ENCODE measurements at places on chromosomes 12 and 14.

DNA sequence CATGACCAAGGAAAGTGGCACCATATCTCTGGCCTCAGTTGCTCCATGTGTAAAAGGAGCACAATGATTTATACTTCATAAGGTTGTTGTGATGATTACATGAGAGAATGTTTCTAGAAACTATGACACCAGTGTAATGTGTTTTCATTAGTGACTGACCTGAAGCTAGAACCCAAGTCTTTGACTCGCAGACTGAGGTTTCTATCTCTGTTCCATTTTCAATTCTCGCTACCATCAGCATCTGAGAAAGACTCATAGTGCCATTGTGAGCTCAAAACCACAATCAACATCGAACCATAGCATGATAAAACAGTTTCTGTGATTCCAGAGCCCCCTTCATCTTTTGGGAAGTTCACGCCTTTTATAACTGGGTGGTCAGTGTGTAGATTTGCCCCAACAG, 53.8 kb downstream of the STAB2 start:
- peaks cover 3% of the 10 kb centered on the region for H3K27me3 ChIP-seq
- H3K36me3 ChIP-seq, result no peaks in the 10 kb centered on the region
- H3K4me1 ChIP-seq, result no peaks in the 10 kb centered on the region
- no peak overlapping the region for H3K4me3 ChIP-seq

GRCh38 chr14:54625112-54625511, 58.2 kb downstream of the SAMD4A start:
- no peak overlapping the region for H3K4me3 ChIP-seq
- no peak overlapping the region for H3K27ac ChIP-seq
- DNase-seq, result no peak
- H3K27me3 ChIP-seq, result no peaks in the 10 kb centered on the region

GRCh38 chr14:63191211-63191610, 13.0 kb upstream of the RHOJ start:
- DNase-seq, result no peak
- no peaks in the 10 kb centered on the region for H3K36me3 ChIP-seq
- peaks cover 3% of the 10 kb centered on the region for H3K4me1 ChIP-seq
- no peak overlapping the region for H3K4me3 ChIP-seq
- no peak overlapping the region for H3K27ac ChIP-seq
- peaks cover 7% of the 10 kb centered on the region for H3K27me3 ChIP-seq

GRCh38 chr12:83389237-83389996, 702.7 kb downstream of the TMTC2 start:
- no peak overlapping the region for H3K4me3 ChIP-seq
- H3K27ac ChIP-seq, result no peak overlapping the region
- H3K36me3 ChIP-seq, result no peaks in the 10 kb centered on the region
- H3K4me1 ChIP-seq, result no peaks in the 10 kb centered on the region
- no peaks in the 10 kb centered on the region for H3K27me3 ChIP-seq

- DNase-seq, result no peak
- H3K27ac ChIP-seq, result no peak overlapping the region
- H3K4me1 ChIP-seq, result no peaks in the 10 kb centered on the region
- no peaks in the 10 kb centered on the region for H3K27me3 ChIP-seq
- no peak overlapping the region for H3K4me3 ChIP-seq
These were observed 225.4 kb downstream of the GALC start for GRCh38 chr14:87767567-87767901.

GRCh38 chr12:5809586-5809985, 135.5 kb downstream of the ANO2 start:
- H3K36me3 ChIP-seq, result no peaks in the 10 kb centered on the region
- H3K27ac ChIP-seq, result no peak overlapping the region
- peaks cover 7% of the 10 kb centered on the region for H3K27me3 ChIP-seq
- DNase-seq, result no peak
- no peak overlapping the region for H3K4me3 ChIP-seq
- no peaks in the 10 kb centered on the region for H3K4me1 ChIP-seq

- DNase-seq, result peak; percentile 68
- H3K4me1 ChIP-seq, result peaks cover 7% of the 10 kb centered on the region
- peaks cover 13% of the 10 kb centered on the region for H3K27me3 ChIP-seq
- H3K27ac ChIP-seq, result no peak overlapping the region
- no peaks in the 10 kb centered on the region for H3K36me3 ChIP-seq
These were observed 16.8 kb upstream of the MYL2 start for GRCh38 chr12:110937104-110937641.

DNA sequence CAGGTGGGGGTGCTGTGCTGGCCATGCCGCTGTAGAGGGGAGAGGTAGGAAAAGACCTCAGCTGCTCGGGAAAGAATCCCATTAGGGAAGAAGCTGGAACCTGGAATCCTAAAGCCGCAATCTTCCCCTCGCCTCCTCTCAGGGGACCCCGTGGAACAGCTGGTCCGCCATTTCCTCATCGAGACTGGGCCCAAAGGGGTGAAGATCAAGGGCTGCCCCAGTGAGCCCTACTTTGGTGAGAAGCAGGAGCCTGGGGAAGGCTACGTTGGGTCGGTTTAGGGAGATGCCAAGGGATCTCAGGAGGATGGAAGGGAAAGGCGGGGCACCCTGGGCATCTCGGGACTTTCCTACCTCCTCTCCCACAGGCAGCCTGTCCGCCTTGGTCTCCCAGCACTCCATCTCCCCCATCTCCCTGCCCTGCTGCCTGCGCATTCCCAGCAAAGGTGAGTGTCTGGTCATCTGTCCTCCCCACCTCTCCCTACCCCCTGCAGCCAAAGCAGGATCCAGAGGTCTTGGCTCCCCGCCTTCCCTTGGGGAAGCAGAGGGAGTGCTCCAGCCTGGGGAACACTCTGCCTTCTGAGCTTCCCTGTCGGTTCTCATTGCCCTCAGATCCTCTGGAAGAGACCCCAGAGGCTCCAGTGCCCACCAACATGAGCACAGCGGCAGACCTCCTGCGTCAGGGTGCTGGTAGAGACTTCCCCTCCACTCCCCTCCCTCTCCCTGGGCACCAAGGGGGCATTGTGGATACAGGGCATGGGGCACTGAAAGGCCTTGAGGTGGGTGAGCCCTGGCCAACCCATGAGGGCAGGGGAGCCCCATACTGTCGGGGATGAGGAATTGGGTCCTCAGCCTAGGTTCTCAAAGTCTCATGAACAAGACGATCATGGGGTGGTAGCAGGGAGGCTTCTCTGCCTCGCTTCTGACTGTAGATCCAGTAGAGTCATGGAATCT, 12.4 kb downstream of the TNS2 start:
- DNase-seq, result no peak
- peaks cover 8% of the 10 kb centered on the region for H3K4me1 ChIP-seq
- H3K4me3 ChIP-seq, result no peak overlapping the region
- no peaks in the 10 kb centered on the region for H3K27me3 ChIP-seq
- H3K27ac ChIP-seq, result no peak overlapping the region
- H3K36me3 ChIP-seq, result peaks cover 4% of the 10 kb centered on the region

DNA sequence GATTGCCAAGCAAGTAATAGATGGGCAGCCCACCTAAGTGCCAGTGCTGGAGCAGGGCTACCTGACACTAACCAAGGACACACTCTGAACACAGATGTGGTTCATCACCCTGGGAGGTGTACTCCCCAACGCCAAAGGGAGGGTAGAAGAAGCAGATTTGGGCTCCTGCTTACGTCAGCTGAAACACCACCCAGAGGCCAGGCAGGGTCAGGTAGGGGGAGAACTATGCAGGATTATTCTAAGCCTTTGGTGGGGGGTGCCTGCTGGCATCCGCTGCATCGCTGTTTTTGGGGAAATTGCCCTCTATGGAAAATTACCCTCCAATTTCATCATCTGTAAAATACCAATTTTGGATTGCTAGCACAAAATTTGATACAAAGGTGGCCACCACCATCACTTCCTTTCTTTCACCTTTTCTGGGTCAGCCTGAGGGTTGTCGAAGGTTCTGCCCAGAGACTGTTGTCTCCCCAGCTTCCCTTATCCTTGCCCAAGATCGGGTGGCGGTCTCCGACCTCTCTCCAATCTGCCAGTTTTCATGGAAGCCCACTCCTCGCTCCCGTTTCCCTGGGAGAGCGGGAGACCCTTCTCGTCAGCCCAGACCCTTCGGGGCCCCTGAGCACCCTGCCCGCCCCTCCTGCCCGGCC, 535 bp downstream of the BIN2 start:
- no peaks in the 10 kb centered on the region for H3K27me3 ChIP-seq
- peaks cover 83% of the 10 kb centered on the region for H3K4me1 ChIP-seq
- DNase-seq, result peak; percentile 83
- H3K36me3 ChIP-seq, result peaks cover 26% of the 10 kb centered on the region

DNA sequence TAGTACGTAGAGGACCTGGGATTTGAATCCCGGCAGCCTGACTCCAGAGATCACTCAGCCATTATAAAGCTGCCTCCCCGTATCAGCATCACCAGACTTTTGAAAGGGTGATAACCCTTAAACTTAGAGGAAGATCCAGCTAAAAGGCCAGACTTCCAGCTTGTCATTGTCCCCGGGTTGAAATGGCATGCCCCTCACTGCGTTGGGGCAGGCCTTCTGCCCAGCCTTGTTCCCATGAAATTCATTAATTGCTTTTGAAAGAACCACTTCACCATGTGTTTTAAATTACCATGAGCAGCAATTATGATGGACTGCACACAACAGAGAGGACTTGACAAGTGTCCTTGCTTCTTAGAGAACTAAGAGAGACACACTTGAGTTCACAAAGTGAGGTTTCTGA, 269.6 kb upstream of the CRY1 start:
- DNase-seq, result no peak
- H3K4me3 ChIP-seq, result no peak overlapping the region
- no peaks in the 10 kb centered on the region for H3K36me3 ChIP-seq
- no peak overlapping the region for H3K27ac ChIP-seq
- H3K27me3 ChIP-seq, result no peaks in the 10 kb centered on the region

DNA sequence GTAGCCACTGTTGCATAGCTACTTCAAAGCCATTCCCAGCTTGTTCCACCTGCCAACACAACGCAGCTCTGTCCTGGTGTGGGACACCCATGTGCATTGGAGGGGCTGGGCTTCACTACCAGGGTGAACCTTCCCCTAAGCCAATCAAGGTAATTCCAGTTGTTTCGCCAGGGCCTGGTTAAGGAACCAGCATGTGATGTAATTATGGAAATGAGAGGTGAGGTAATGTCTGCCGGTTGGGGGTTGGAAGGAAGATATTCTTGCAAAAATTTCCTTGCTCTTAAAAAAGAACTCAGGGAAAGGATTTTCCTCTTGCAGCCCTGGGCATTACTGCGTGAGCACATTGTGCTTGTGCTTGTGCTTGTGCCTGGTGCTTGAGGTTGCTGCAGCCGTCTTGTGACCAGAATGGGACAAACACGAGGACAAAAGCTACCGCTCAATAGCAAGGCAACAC, 14.9 kb downstream of the TUBA1C start:
- H3K4me3 ChIP-seq, result no peak overlapping the region
- H3K36me3 ChIP-seq, result no peaks in the 10 kb centered on the region
- no peak for DNase-seq
- H3K27ac ChIP-seq, result no peak overlapping the region
- H3K27me3 ChIP-seq, result no peaks in the 10 kb centered on the region

DNA sequence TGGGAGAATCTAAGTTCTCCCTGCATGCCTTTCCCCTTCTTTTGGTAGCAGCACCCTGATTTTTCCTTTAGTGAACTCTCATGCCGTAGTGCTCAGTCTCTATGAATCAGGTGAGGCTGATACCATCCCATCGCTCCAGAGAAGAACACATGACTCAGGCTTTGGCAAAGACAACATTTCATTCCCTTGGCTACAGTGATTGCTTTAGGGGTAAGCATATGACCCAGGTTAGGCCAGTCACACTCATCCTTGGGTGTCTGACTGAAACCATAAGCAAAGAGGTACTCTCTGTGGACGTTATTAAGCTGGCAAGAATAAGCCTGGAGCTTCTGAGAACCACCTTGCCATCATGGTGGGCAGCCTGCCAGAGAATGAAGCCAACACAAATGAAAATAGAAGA, 141.8 kb downstream of the MYRFL start:
- H3K4me3 ChIP-seq, result no peak overlapping the region
- no peaks in the 10 kb centered on the region for H3K36me3 ChIP-seq
- DNase-seq, result no peak
- H3K27ac ChIP-seq, result no peak overlapping the region

GRCh38 chr14:52363961-52364360, 49.8 kb downstream of the PTGER2 start:
- H3K4me1 ChIP-seq, result peaks cover 2% of the 10 kb centered on the region
- no peaks in the 10 kb centered on the region for H3K36me3 ChIP-seq
- no peak for DNase-seq
- H3K27ac ChIP-seq, result no peak overlapping the region

DNA sequence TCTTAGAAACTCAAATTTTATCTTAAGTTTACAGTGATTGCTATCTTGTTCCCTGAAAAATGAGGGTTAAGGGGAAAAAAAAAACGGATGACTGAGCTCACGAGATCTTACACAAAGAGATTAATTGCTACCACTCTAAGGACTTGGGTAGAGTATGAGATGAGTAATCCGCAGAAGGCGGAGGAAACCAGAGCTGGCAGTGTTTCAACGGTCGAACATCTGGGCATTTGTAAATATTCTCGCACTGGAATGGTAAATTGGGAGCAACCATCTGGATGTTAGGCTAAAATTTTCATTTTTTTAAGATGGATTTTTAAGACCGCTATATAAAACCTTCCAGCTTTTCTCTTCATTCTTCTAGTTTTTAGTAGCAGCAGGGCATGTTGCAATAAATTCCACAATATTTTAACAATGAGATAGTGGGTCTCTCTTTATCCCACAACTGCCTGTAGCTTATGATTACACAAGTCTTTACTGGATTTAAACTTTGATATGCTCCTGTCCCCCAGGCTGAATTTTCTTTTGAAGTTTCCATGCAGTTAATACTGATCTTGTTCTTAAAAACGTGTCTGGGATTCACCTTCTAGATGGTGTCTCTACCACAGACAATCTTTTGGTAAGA, 1324.1 kb downstream of the AACS start:
- no peak overlapping the region for H3K4me3 ChIP-seq
- H3K36me3 ChIP-seq, result no peaks in the 10 kb centered on the region
- H3K4me1 ChIP-seq, result peaks cover 14% of the 10 kb centered on the region
- no peak overlapping the region for H3K27ac ChIP-seq
- no peak for DNase-seq

Data from activated naive CD4-positive, alpha-beta T cell treated with anti-CD3 and anti-CD28 coated beads for 36 hours (primary cell).